Left forelimb (tissue), 1 donor: ENCODE measurements at places on chromosomes 3 and 15.

GRCh38 chr3:183486472-183486871, 58.1 kb upstream of the MCF2L2 start:
- no peak for DNase-seq

GRCh38 chr15:50458348-50459112, 34.3 kb downstream of the USP8 start:
- no peak for DNase-seq

DNA sequence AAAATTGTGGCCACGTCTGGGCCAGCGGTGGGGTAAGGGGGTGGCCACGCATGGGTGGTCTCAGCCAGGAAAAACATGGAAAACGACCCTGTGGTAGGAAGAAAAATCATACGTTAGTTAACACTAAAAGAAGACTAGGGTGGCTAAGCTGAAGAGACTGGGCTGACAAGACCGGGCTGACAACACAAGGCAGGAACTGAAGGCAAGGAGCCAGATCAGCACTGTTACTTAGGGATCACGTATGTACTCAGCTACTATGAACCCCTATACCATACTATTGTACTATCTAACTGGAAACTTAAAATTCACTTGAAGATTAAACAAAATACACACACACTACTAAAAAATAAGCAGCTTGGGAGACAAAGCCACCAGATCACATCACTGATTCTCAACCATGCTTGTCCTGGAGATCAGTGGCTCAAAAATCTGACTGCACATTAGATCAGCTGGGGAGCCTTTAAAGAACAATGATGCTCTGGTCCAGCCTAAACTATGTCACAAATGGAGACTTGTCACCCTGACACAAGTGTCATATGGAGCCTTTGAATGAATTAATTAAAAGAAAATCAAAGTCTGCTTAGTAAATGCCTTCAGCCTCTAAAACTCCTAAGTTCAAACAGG, 442.2 kb downstream of the SHQ1 start:
- no peak for DNase-seq

DNA sequence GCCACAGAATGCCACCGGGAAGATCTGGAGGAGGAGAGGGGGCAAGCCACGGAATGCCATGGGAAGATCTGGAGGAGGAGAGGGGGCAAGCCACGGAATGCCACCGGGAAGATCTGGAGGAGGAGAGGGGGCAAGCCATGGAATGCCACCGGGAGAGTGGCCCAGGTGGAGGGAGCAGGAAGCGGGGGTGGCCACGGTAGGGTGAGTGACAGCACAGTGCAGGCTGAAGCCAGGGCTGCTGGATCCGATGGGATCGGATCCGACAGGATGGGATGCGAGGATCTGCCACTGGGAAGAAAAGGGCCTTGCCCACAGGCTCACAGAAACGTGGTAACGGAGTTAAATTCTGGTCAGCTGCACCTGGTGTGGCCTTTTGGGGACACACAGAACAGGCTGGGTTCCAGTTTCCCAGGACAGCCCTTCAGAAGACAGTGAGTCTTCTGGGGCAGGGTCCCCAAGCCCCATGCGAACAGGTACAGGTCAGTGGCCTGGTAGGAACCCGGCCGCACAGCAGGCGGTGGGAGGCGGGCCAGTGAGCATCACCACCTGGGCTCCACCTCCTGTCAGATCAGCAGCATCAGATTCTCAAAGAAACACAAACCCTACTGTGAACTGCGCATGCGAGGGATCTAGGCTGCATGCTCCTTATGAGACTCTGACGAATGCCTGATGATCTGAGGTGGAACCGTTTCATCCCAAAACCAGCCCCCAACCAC, 58.8 kb downstream of the XXYLT1 start:
- no peak for DNase-seq

GRCh38 chr3:174431717-174432116, 427.4 kb upstream of the NAALADL2 start:
- DNase-seq, result no peak

GRCh38 chr15:89760303-89761008, 9.4 kb upstream of the MESP1 start:
- no peak for DNase-seq

DNA sequence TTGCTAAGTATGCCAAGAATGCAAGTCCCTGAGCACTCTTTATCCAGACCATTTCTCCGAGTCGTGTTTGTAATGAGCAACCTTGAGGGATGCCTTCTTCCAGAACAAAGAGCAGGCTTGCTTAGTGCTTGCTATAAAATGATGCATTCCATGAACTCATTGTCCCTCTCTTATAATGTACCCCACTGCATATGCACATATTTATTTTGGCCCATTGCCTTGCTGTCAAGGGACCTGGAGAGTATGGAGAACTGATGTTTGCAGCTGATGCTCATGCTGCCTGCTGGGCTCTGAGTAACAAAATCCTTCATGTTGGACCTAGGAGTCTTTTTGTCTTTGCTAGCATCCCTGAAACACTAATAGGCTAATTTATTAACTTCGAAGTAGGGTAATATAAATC, 97.8 kb upstream of the AADACL2 start:
- no peak for DNase-seq

DNA sequence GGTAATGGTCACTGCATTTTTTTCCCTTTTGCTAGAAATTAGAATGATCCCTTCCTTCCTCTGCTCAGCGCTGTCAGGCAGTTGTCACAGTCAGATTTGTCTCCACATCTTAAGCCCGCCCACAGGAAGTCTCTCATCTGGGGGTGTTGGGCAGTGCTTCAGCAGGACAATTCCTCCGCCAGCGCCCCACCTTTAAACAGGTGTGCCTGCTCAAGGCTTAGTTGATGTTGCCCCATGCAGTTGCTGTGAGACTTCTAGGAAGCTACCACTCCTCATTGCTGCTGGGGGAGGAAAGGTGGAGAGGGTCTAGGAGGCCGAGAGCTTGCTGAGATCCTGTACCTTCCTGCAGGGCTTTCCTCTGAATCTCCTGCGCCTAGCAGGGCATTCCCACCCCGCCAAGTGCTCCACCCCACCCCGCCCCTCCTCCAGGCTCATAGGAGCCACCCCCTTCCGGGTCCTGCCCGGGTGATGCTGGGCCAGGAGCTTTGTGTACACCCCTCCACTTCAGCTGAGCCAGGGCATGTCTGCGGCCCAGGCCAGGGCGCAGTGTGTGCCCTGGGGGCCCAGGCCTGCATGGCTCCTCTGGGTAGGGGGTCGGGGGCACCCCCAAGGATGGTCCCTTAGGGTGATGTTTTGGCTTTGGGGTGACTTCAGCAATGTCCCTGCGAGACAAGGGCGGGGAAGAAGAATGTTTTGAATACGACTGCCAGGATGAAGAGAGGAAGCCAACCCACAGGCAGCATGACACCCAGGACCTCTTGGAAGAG, 68.7 kb downstream of the TRAK1 start:
- no peak for DNase-seq

DNA sequence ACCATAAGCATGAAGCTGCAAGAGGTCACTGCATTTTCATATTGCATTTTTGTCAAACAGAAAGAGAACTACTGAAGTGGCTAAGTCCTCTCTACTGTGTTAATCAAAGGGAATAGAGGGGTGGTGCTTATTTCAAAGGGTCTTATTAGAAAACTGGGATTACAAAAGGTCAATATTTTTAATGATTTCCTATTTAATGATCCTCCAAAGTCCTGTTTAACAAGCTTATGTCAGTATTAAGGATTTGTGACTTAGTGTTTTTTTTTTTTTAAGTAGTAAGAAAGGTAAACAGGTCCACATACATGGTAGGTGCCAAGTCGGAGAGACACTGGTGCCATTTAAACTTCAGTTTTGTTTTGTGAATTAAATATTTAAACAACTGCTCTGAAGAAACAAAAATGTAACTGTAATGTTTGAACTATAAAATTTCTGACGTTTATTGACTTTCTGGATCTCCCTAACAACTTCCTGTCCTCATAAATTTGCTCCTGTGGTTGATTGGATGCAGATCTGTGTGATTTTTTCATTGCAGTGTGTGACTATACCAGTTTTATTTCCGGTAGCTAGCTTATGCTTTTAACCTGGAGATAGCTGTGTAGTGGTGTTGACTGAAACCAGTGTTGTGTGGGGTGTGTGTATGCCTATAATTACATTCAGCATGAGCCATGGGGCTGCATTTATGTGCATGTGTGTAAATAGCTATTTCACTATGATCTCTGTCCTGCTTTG, 8.6 kb upstream of the CACNA1D start:
- no peak for DNase-seq

- DNase-seq, result no peak
These were observed 474.8 kb downstream of the CNTN3 start for GRCh38 chr3:74139648-74140047.

- DNase-seq, result no peak
These were observed 2.9 kb downstream of the PIAS1 start for GRCh38 chr15:68057034-68057433.

GRCh38 chr15:89783861-89784685, 7.9 kb downstream of the MESP2 start:
- DNase-seq, result no peak

GRCh38 chr15:92112711-92113110, 259.2 kb downstream of the SLCO3A1 start:
- DNase-seq, result no peak

GRCh38 chr3:124383846-124384466, 346.3 kb upstream of the UMPS start:
- no peak for DNase-seq

DNA sequence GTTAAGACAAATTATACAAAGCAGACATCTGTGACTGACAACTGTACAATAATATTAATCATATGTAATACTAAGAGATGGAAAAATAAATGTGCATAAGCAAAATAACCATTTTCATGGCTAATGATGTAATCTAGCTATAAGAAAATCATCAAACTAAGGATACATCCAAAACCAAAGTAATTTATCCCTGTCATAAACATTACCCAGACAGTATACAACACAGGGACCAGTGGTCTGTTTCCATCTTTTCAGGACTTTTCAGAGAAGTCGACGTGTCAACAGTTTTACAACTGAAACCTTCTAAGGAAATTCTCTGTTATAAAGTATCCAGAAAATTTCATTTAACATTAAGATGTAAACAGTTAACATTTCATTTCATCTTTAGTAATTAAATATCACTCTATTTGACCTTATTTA, 11.0 kb downstream of the THBS1 start:
- no peak for DNase-seq

GRCh38 chr3:153835540-153835939, 285.6 kb upstream of the ARHGEF26 start:
- DNase-seq, result no peak

DNA sequence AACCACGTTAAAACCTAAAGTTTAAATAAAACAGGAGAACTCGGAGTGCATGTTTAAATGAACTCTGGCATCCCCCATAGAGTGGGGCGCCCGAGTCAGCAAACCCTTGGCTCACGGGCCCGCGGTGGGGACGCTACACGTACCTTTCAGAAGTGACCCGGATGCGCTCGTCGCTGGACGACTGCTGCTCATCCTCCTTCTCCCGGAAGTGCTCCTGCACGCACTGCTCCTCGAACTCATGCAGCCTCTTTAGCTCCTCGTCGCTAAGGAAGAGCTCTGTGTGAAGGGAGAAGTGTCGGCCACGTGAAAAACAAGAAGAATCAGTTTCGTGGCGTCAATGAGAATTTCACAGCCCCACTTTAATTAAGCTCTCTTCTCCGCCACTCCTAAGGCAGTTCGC, 34.6 kb upstream of the MTMR10 start:
- no peak for DNase-seq

- no peak for DNase-seq
These were observed 1132.8 kb downstream of the OTOL1 start for GRCh38 chr3:162629372-162629771.

DNA sequence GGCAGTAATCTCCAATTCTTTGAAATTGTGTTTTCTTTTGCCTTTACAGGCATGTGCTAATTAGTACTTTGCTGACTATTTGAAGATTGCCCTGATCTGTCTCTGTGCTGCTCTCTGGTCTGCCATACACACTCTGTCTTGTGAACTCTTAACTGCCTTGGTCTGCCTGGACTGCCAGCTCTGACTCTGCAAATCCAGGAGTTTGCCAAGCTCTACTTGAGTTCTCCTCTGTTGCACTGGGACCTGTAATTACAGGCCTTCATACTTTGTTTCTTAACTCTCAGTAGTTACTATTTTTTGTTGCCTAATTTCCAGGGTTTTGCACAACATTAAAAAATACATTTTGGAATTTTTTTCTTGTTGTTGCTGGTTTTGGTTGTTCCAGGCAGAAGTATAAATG, 155.0 kb downstream of the RSRC1 start:
- no peak for DNase-seq

- DNase-seq, result no peak
These were observed 67.0 kb upstream of the IMPG2 start for GRCh38 chr3:101387351-101387750.

DNA sequence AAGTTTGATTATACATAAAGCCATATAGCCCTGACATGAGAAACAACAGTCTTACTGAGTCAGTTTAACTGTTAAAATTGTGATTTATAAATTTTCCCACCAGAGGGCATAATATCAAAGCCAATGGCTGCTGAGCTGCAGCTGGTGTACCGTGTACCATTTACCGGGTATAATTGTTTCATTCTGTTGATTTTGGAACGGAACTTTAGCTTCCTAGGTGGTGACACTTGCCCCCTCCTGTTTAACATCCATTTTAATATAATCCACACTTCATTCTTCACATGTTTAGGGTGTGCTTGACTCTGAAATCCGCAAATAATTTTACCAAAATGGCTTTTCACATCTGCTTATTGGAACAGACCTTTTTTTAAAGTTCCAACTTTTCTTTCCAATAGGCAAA, 72.8 kb downstream of the SLC9A9 start:
- no peak for DNase-seq

GRCh38 chr15:67031331-67031730, 34.1 kb upstream of the SMAD3 start:
- no peak for DNase-seq

- no peak for DNase-seq
These were observed 2.5 kb downstream of the RSL24D1 start for GRCh38 chr15:55194256-55194655.

GRCh38 chr3:180320631-180321030, 281.3 kb upstream of the TTC14 start:
- no peak for DNase-seq

DNA sequence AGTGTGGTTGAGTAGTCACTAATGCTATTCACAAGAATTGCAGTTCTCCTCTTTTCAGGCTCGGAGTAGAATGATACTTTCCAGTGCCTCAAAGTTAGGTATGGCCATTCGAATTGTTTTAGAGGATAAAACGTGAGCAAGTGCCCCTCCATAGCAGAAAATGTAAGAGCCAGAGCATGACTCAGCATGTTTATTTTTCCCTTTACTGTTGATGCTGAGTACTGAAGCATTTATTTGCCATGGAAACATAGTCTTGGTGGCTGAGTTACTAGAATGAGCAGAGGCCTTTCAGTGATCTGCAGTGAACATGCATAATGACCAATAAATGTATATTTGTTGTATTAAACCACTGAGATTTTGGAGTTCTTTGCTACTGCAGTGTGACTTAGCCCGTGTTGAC, 540.6 kb downstream of the NLGN1 start:
- no peak for DNase-seq
